ENCODE measurements at places on chromosomes 1 and 21.
A peak's percentile ranks its signal among the peaks of the same experiment; 100 is the strongest.

DNA sequence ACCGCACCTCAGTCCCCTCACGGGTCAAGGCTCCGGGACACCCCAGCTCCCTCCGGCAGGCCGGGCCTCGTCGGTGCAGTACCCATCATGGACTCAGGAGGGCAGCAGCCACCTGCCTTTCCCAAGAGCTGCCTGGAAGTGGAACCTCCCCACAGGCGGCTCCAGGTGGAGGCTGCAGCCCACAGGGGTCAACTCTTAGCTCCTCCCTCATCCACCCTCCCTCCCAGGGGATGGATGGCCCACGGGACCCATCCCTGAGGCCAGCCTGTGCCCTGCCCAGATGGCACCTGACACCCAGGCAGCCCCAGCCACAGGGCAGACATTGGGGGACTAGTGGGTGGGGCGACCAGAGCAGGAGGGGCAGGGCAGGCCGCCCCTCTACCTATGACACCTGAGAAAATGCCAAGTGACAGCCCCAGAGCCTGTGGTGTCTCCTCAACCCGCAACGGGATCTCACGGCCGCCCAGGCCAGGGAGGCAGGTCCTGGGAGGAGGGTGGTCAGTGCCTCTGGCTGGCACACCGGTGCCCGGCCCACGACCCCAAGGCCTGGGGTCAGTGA, 1.2 kb upstream of the ARHGEF16 start:
- DNase-seq, result peak; percentile 57

GRCh38 chr1:143699115-143699514, 272.7 kb downstream of the FAM72C start:
- no peak for DNase-seq

DNA sequence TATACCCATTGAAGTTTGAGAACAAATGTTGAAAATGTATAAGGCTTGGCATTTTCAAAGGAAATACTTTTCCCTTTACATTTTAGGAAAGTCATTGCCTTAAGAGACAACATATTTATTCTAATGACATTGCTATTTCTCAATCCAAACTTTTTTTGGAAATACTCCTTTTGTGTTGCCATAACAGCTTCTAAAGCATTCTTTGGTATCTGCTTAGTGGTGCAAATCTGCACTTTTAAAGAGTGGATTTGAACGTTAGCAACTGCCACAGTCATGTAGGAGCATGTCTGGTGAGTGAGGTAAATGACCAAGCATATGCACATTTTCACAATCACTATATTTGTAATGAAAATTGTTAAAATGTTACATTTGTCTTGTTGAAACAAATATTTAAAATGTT, 124.4 kb upstream of the GORAB start:
- DNase-seq, result no peak

DNA sequence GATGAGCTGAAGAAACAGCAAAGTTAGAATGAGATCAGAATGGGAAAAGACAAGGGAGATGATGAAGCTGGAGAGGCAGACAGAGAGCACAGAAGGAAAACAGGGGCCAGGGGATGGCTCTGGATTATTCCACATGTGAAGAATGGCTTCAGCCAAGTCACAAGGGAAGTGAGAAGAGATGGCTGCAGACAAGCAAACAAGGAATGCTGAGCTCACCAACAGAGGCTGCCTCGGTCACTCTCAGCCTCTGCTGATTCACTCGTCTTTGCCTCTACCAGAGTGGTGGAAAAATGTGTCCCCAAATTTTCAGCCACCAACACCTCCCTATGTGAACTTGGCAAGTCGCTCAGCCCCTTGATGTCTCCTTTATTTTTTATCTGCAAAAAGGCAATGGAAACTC, 46.7 kb downstream of the TRABD2B start:
- no peak for DNase-seq

GRCh38 chr1:62176597-62177312, 17.9 kb upstream of the L1TD1 start:
- no peak for DNase-seq
